Stomach (tissue), 19 donors: ENCODE measurements at places on chromosomes 2 and 18.

GRCh38 chr2:1278861-1279260 is 134.4 kb upstream of the TPO start:
- DNase-seq, result no peak

DNA sequence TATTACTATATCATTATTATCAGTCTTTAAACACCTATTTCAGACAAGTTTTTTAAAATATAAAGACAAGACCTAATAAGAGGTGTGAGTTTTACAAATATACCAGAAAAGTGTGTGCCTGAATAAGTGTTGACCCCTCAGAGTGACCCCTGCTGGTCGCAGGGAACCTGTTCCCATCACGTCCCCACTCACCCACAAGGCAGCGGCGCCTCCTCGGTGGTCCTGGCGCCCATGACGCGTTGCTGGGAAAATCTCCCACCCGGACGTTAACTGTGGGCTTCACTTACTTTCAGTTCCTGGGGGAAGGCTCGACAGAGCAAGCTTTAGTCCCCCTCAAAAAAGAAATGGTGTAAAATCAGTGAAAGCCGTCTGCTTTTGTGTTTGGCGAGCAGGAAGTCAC is 93.5 kb downstream of the TMEM18 start:
- DNase-seq, result no peak

DNA sequence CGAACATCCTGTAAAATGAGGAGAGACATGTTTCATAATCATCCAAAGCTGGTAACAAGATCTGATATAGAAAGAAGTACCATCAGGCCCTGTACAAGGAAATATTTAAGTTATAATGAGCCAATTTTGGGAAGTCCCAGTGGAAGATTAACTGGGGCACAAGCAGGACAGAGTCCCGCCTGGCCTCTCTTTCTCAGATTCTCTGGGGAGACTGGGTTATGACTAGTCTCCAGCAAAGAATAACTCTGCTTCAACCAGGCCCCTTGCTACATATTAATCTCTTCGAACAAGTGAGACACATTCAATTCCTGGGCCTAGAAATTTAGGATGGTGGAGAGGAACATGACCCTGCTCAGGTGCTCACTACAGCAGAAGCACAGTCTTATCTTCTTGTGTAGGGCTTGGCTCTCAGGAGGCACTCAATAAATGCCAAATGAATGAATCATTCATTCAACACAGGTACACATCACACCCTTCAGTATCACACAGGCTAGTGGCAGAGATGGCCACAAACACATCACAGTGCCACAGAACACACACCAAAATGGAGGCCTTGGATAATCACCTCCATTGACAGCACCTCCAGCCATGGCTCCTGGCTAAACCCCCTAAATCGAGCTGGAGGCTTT is 46.4 kb upstream of the RNF152 start:
- DNase-seq, result no peak

- peak; percentile 8 for DNase-seq
These were observed 356.3 kb downstream of the ZEB2 start for GRCh38 chr2:144163592-144163991.

- DNase-seq, result no peak
These were observed 91.9 kb upstream of the CAVIN2 start for GRCh38 chr2:191938779-191939178.

GRCh38 chr2:215068399-215068798 is 70.0 kb downstream of the ABCA12 start:
- DNase-seq, result no peak

- DNase-seq, result peak; percentile 68
These were observed 145.4 kb downstream of the RTN4 start for GRCh38 chr2:54904836-54905235.

- DNase-seq, result no peak
These were observed 92.9 kb downstream of the MAP4K4 start for GRCh38 chr2:101790416-101790815.

GRCh38 chr18:62498616-62499262 is 24.1 kb upstream of the ZCCHC2 start:
- DNase-seq, result no peak

DNA sequence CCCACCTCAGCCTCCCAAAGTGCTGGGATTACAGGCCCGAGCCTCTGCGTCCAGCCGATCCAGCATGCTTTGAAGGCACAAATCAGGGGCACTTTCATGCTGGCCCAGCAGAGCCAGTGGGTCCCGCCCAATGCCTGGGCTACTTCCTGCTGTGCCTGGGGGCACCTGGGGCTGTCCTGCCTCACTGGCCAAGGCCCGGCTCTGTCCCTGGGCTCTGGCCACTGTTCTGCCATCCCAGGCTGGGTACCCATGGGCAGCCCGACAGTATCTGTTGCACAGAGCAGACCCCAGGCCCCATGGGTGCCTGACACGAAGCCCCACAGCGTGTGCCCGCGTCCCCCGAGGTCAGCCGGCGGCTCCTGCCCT is 6.8 kb upstream of the GAL3ST2 start:
- no peak for DNase-seq

DNA sequence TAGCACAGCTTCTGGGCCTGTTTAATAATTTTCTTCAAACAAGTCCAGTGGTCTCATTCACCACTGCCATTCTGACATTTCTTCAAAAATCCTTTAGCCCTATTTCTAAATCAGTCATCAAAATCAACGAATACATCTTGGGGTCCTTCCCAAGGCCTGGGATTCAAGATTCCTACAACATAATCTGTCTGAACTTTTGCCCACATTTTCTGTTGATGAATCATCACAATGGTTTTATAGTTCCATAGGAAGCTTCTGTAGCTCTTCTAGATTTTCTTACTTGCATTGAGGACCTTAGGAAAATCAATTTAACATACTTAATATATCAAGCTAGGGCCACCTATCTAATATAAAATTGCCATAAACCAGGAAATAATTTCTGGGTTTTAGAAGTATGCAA is 811.8 kb upstream of the ACVR2A start:
- no peak for DNase-seq

DNA sequence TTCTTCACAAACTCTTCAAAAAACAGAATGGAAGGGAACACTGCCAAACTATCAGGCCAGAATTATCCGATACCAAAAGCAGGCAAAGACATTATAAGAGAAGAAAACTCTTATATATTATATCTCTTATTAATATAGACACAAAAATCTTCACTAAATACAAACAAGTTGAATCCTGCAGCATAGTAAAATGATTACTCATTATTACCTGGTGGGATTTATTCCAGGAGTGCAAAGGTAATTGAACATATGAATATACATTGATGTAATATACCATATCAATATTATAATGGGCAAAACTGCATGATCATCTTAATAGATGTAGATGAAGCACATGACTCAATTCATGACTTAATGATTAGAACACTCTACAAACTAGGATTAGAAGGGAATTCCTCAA is 25.1 kb downstream of the ABCB11 start:
- no peak for DNase-seq

- DNase-seq, result peak; percentile 97
These were observed at the start of gene ZNF407 for GRCh38 chr18:74597662-74598349. Gene ZNF407, plus strand, starts transcription at chr18:74597870. Its CDS starts 33,150 bp downstream, at chr18:74631020.

DNA sequence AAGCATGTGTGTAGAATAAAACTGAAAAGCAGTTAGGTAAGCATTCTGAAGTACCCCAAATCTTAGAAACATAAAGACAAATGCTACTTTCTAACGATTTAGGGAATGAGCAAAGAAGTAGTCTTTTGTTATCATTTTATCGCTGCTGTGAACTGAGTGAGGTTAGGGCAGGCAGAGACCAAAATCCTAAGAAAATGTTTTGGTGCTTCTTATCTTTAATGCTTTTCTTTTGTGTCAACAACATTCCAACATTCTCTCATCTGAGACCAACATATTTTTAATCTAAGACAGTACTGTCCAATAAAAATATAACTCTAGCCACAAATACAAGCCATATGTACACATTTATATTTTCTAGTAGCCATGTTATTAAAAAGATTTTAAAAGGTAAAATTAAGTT is 789.4 kb upstream of the PIK3C3 start:
- DNase-seq, result no peak

- DNase-seq, result no peak
These were observed 168.1 kb downstream of the TMEM163 start for GRCh38 chr2:134550566-134551164.

GRCh38 chr2:224055101-224055500 is 16.0 kb upstream of the SERPINE2 start:
- DNase-seq, result no peak

- no peak for DNase-seq
These were observed 36.6 kb upstream of the DYNC2LI1 start for GRCh38 chr2:43737097-43737854.
